ENCODE measurements at places on chromosomes 4 and X.

- DNase-seq, result no peak
Observed at GRCh38 chrX:40380655-40381488, 199.9 kb upstream of the ATP6AP2 start.

DNA sequence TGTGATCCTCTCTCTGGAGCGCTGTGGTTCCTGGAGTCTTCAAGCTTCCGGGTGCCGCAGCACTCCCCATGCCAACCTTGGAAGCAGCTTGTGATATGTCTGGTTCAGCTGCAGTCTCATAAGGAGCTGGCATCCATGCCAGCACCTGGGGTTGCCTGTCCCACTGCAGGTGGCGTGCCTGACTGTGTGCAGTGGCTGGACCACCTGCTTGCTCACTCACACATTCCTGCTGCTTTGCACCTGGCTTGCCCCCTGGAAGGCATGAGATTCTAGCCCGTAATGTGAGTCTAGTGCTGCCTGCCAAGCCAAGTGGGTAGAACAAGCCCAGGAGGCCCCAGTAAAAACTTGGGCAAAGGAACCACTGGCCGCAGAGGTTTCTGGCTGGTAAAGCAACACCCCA lies 687.2 kb upstream of the AADAT start:
- no peak for DNase-seq

DNA sequence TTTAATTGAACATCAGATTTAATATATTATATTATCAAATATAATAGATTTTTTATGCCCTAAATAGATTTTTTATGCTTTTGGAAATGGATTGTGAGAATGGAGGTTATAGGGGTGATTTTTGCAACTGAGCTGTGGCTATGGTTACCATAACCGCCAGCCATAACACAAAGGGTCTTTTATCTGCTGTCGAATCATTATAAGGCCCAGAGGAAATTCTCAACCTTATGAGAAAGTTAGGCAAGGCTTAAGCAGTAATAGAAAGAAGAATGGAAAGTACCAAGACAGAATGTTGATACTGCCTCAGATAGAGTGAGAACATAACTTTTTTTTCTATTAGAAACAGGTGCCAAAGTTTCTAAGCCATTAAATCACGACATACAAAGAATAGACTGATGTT lies 26.3 kb upstream of the CXCL6 start:
- no peak for DNase-seq

GRCh38 chrX:68671221-68671620 lies 23.8 kb downstream of the STARD8 start:
- DNase-seq, result no peak

DNA sequence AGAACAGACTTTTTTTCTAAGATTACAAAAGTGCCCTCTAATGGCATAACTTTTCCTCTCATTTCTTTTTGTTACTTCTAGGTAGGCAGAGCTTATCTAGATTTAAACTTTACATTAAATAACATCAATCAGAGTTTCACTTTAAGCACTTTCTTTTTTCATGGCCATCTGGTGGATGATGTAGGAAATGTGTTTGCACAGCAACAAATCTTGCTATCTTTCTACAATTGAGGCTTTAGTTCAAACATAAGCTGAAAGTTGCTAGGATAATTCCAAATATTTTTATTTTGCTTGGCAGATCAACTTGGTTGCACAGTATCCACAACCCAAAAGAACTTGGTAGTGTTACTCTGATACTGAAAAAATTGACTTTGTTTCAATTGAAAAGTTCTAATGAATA lies 22.0 kb downstream of the NDNF start:
- DNase-seq, result no peak

GRCh38 chr4:80361329-80361900 lies 25.9 kb downstream of the CFAP299 start:
- no peak for DNase-seq

DNA sequence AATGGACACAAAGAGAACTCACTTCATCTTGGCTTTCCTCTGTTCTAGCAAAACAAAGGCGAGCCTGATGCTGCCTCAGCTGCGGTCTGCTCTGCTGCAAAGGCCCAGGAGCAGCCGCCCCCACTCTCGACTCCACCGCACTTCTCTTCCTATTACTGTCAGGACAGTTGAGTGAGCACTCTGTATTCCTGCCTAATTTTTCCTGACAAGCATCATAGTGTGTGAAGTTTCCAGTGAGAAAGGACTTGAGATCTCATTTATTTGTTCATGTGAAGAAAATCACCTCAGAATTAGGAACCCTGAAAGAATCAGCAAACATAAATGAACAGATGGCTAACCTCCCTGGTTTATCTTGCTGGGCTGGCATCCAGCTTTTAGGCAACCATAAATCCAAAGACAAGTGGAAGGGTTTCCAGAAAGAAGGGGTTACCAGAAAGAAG lies 15.6 kb downstream of the SCARB2 start:
- no peak for DNase-seq

DNA sequence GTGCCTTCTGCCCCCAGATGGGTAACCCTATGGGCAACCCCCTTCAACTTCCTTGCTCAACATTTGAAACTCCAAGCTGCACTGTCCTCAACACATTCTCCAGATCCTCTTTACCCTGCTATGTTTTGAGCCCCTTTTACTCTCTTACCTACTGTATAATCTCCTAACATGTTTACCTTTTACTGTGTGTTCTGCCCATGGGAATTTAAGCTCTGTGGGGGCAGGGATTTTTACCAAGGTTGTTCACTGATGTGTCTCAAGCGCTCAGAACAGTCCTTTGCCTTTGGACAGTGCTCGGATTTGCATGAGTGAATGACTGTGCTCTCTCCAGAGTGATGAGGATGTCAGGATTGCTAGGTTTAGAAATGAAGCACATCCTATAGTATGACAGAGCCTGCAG lies 53.2 kb downstream of the SORBS2 start:
- no peak for DNase-seq

DNA sequence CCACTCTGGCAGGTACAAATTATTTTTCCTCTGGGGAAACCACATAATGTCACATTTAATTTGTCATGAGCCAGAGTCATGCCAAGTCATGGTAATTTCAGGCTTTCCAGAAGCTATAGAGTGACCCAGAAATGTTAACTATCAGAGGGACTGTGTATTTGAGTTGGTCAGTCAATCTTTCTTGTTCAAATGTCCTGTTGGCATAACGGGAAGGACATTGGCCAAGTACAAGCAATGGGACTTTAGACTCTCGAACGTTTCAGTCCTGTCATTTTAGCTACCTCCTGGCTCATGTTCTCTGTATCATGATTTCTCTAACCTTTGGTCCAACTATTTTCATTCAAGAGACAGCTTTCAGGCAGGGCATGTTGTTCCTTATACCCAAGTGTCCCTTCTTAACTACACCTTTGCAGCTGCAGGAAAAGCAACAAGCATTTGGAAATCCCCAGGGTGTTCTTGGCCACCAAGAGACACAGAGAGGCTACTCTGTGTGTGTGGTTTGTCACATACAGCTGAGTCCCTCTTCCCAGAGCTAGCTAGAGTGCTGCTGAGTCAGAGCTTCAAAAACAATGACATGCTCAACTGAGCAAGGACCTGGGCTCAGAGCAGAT lies 142.6 kb downstream of the EGF start:
- DNase-seq, result no peak

GRCh38 chr4:145527773-145528172 lies 46.1 kb downstream of the SMAD1 start:
- no peak for DNase-seq

- no peak for DNase-seq
Observed at GRCh38 chr4:10056334-10057022, 35.2 kb upstream of the SLC2A9 start.

- DNase-seq, result no peak
Observed at GRCh38 chr4:1836650-1837049, 19.3 kb downstream of the LETM1 start.

- DNase-seq, result no peak
Observed at GRCh38 chr4:184282895-184283654, 65.4 kb upstream of the ENPP6 start.

- no peak for DNase-seq
Observed at GRCh38 chrX:7117587-7117986, 29.9 kb upstream of the STS start.

- no peak for DNase-seq
Observed at GRCh38 chr4:3365326-3365725, 72.5 kb downstream of the RGS12 start.

- DNase-seq, result no peak
Observed at GRCh38 chr4:158169931-158170690, 2.7 kb downstream of the GASK1B start.

- DNase-seq, result no peak
Observed at GRCh38 chr4:26912810-26913209, 52.2 kb downstream of the STIM2 start.

GRCh38 chrX:153571534-153571908 lies 27.4 kb downstream of the CCNQ start:
- no peak for DNase-seq

DNA sequence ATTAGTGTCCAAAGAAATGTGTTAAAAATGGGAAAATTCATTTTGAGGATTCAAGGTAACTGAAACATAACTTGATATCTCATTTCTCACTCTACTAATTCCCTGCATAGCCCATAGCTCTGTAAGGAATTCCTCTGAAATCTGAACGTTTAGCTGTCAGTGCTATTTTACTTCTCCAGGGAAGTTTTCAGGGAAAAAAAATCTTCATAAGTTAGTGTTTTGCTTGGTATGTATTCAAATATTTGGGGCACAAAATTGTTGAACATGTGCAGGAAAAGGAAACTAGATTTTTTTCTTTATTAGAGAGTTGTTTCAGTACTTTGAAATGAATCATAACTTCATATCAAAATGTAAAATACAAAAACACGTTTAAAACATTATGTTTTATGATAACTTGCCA lies 891.4 kb downstream of the CENPC start:
- no peak for DNase-seq

GRCh38 chrX:125236955-125237354 lies 82.7 kb upstream of the TEX13C start:
- no peak for DNase-seq

GRCh38 chr4:69843932-69844331 lies 16.0 kb downstream of the SULT1E1 start:
- DNase-seq, result no peak

DNA sequence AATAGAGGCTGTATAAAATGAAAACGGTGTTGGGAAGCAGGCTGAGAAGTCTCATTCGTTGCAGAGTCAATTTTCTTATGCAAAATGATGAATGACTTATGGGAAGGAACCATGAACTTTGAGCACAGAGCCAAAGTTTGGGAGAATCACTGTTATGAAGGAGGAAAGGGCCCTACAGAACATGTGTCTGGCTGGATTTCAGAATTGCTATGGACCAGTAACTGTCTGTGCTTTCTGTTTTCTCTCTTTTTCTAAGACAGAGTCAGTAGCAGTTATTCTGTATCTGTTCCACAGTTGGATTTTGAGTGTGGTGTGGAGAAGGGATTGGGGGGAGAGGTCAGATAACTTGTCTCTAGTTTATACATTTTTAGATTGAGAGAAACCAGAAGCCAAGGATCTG lies 265.0 kb upstream of the HS3ST1 start:
- no peak for DNase-seq

GRCh38 chrX:9340598-9341290 lies 124.1 kb upstream of the TBL1X start:
- DNase-seq, result no peak

DNA sequence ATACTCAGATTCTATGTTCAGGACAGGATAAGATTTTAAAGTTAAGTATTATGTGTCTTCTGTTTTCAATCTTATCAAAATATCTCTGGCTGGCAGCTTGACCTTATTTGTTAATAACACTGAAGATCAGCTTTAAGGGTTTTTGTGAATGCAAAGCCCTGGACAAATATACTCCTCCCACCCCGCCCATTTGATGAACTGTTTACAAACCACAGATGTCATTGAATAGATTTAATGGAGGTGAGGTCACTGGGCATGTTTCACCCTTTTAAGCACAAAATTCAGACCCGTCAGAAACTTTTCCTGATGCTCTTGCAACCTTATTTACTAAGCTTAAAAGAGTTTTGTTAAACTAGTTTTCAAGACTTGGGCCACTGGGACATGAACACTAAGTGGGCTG lies 10.1 kb upstream of the CXCL8 start:
- no peak for DNase-seq

DNA sequence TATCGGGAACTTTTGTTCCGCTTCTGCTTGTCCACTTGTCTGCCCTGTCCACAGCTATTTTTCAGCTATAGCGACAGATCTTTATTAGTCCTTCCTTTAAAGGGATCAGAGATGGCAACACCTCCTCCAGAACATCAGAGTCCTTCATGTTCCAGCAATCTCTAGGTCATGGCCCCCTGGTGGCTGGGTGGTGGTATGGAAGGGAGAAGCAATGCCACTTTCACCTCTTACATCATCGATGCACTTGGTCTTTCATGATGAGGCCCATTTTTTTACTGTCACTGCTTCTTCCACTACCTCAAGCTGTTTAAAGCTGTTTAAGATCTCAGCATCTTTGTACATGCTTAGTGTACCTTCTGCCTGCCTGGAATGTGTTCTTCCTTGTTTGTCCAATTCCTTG lies 106.7 kb downstream of the ARHGAP6 start:
- no peak for DNase-seq

DNA sequence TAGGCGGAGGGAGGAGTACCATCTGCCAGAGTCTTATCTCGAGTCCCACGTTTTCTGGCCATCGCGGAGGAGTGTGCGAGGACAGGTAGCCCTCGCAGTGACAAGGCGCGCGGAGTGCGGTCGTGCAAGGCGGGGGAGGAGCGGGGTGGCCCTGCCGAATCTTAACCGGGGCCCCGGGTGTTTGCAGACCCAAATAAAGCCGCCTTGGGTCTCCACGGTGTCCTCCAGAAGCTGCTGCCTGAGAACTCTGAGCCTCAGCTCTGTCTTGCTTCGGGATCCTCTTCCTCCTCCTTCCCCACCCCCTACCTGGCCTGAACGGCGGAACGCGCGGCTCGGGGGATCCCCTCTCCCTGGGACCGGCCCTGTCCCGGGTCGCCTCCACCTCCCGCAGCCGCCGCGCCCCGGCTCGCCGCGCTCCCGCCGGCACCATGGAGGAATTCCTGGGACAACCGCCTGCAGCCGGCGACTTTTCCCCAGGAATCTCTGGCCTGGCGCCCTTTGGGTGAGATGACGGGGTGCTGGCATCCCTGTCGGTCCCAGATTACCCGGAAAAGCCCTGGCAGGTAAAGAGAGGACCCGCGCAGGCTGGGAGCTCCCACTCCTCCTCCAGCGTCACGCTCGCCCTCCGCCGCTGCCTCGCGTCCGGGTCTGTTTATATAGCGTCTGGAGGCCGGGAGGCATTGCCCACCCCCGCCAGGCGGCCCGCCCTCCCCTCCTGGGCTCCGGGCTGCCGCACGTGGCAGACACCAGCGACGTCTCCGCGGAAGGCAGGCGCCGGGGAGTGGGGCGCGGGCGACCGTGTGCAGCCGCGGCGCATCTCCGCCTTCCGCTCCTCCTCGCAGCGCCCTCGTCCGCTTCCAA lies at the start of gene GALNTL6:
TSS of gene GALNTL6 (plus strand) at position 740 of the 861 bp plus-strand sequence.
- no peak for DNase-seq

- no peak for DNase-seq
Observed at GRCh38 chr4:182549356-182549755, 306.2 kb downstream of the TENM3 start.

GRCh38 chr4:182600093-182600492 lies 317.1 kb downstream of the DCTD start:
- no peak for DNase-seq

DNA sequence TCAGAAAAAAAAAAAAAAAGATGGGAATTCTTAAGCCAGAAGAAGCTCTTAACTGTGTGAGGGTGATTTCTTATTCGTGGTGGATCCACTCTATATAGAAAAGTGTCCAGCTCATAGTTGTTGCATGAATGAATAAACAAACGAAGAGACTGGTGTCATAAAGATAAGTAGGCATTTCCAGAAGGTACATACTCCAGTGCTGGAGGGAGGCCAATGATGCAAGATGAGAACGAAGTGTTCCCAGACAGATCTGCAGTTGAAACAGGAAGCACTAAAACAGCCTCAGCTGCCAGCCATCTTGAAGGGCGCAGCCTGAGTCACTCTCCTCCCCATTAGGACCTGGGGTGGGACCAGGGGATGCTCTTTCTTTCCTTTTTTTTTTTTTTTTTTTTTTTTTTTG lies 47.4 kb upstream of the HOPX start:
- peak; percentile 84 for DNase-seq

All from non-pigmented ciliary epithelial cell (primary cell).